ENCODE measurements at places on chromosomes 16 and 17.

- no peak for DNase-seq
These were observed 167.9 kb upstream of the NOL11 start for GRCh38 chr17:67549820-67550219.

DNA sequence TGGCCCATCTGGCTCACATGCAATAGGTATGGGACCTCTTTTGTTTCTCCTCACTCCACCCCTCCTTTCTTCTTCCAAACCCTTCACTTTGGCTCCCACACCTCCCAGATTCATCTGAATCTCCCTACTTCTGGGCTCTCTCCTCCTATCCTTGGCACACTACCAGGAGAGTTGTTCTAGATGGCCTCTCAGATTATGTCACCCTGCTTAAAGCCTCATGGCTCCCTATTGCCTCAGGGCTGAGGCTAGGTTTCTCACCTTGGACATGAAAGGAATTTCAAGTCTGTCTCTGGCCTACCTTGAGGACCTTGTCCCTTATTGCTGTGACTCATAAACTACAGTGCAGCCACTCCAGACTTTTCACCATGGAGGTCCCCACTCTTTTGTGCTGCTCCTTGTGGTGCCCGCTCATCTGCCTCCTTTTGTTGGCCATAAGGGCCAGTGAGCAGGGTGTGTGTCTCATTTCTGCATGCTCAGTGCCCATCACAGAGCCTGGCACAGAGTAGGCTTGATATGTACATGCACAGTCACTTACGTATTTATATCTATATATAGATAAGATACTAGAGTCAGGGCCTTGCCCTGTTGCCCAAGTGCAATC, 1.0 kb upstream of the MFAP4 start:
- no peak for DNase-seq

GRCh38 chr17:50519141-50519834, 11.0 kb downstream of the MYCBPAP start:
- no peak for DNase-seq

DNA sequence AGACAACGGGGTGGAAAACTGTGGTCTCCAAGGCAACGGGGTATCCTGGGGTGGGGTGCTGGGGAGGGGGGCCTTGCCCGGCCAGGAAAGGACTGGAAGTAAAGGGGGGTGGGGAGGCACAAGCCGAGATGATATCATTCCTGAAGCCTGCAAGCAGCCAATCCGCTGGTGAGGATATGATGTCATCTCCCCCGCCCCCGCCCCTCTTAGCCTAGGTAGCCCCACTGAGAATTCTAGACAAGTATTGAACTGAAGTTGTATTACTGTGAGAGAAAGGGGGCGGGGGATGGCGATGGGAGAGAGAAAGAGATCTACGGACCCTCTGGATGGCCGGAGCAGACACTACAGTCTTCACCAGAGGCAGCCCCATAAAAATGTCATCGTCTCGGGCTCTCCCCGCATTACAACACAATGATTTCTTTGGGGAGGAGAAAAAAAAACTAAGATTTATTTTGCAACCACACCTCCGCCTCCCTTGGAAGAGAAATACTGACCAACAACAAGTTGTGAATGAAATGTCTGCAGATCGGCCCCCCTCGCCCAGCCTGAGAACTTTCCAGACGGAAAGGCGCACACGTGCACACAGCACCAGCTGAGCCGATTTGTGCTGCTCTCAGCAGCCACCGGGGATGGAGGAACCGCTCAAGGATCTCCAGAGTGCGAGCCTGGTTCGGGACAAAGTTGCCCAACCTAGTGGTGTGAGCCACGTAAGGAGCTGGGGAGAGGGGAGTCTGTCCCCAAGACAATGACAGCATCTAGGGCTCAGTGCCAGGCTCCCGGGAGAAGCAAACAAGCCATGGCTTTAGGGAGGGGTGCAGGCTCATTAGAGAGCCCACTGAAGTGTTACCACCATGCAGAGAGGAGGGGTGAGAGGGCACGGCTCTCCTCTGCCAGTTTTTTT, 222.1 kb downstream of the SOX9 start:
- DNase-seq: peak; percentile 82

DNA sequence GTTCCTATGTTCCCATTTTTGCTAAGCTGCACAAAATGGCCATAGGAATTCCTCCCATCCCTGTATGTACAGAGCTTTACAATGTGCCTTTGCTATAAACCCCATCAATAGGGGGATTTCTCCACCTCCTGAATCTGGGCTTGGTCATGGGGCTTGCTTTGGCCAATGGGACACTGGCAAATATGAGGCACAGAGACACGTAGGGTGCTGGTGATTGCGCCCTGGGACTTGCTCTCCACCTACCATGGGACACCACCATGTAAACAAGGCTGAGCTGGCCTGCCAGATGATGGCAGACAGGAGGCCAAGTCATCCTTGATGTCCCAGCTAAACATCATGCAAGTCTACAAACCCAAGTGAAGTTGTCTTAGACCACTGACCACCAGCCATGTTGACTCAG, 15.3 kb upstream of the ALDH3A1 start:
- no peak for DNase-seq

- DNase-seq: peak; percentile 69
These were observed 577 bp upstream of the HS3ST2 start for GRCh38 chr16:22813223-22813947.

GRCh38 chr16:10120953-10121352, 61.3 kb downstream of the GRIN2A start:
- DNase-seq: no peak

DNA sequence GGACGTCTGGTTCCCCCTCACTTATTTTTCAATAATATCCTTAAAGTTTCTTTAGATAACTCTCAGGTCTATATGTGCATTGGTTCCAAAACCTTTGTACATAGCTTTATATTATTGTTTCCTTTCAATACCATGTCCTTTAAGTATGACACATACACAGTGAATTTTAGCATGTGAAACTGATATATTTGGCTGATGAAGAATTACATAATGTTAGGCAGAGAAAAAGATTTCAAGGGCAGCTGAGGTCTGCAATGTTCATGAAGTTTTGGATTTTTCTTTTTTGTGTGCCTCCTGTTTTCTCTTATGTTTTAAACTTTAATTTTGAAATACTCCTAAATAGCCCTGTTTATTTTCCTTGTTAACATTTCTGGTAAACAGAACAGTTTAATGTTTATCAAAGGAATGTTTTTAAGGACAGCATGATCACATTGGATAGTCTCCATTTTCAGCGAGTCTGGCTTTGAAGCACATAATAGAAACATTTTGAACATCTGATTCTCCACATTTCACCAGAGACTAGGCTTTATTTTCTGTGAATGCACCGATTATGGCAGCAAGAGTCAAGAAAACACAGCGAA, 32.9 kb upstream of the FBXO47 start:
- no peak for DNase-seq

- DNase-seq: no peak
These were observed 27.3 kb downstream of the ZNF778 start for GRCh38 chr16:89244754-89245153.

DNA sequence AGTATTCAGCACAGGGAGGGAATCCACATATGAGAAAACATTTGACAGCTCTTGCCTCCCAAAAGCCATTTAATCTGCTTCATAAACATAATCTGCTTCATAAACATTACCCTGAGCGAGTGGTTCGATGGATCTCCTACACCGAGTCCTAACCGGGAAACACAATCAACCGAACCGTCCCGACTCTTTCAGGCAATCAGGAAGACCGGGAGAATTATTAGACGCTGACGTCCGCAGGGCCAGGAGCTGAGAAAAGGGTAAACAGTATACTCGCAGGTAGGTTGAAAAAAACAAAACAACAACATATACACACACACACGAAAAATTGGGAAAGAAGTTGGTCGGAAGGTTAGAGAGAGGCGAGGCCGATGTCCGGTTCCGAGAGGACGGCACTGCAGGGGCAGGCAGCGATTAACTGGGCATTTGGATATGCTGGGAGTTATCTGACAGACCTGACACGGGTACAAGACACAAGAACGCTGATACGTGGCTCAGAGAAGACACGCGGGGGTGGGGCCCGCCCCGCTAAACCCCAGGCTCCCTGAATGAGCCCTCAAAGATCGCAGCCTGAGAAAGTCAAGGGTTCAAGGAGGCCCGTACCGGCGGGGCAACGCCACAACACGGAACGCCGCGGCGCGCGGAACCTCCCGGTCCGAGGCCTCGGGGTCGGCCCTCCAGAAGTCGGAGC, 585 bp downstream of the AP1G1 start:
- DNase-seq: peak; percentile 10

GRCh38 chr16:88290850-88291830, 91.6 kb upstream of the ZNF469 start:
- DNase-seq: no peak

- no peak for DNase-seq
These were observed 1.5 kb upstream of the PNMT start for GRCh38 chr17:39666601-39667261.

DNA sequence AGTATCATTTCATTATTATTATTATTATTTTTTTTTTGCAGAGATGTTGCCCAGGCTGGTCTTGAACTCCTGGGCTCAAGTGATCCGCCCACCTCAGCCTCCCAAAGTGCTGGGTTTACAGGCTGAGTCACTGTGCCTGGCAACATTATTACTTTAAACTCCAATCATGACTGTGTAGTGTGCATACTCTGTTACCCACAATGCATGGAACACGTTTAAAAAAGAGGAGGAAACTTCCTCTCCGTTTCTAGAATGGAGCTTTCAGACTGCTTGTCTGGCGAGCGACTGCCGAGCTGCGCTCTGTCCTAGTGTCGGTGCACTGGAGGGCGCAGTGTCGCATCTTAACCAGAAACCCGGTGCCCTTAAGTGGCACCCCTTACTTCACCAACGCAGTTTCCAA, 22.1 kb upstream of the FASN start:
- DNase-seq: no peak
